ENCODE measurements at places on chromosomes 1 and 21. TPM values are rescaled to one million over a fixed set of nuclear protein-coding genes. Genes with fewer than 3 reads are reported as not detected.

- no peaks in the 10 kb centered on the region for H3K36me3 ChIP-seq
- DNase-seq, result no peak
- H3K27me3 ChIP-seq, result no peaks in the 10 kb centered on the region
These were observed 649 bp downstream of the PTPN7 start for GRCh38 chr1:202159534-202160371.

GRCh38 chr1:19645411-19646251 lies 1.5 kb downstream of the NBL1 start:
- peaks cover 43% of the 10 kb centered on the region for H3K27me3 ChIP-seq
- peak overlapping the region; percentile 91 for H3K4me3 ChIP-seq
- H3K27ac ChIP-seq, result peak overlapping the region; percentile 50
- H3K36me3 ChIP-seq, result no peaks in the 10 kb centered on the region
- H3K4me1 ChIP-seq, result peaks cover 4% of the 10 kb centered on the region

GRCh38 chr1:77413541-77414335 lies 131.9 kb downstream of the AK5 start:
- no peak for DNase-seq
- peaks cover 16% of the 10 kb centered on the region for H3K4me1 ChIP-seq
- H3K4me3 ChIP-seq, result no peak overlapping the region
- H3K27me3 ChIP-seq, result no peaks in the 10 kb centered on the region
- H3K36me3 ChIP-seq, result peaks cover 2% of the 10 kb centered on the region

DNA sequence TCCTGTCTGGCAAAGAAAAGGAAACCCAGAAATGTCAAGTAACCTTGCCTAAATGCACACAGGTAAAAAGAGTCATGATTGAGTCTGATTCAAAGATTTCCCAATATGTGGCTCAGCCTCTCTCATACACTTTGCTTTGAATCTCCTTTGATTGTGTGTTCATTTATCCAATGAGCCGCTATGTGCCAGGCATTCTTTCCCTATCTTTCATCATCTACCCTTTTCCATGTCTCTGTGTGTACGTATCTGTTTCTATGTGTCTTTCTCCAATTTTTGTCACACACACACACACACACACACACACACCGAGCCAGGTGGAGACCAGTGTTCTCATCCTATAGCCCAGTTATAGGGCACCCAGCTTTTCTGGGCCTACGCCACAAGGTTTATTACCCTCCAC lies 35.7 kb upstream of the BCL9 start:
- H3K27ac ChIP-seq, result no peak overlapping the region
- no peak for DNase-seq
- peaks cover 16% of the 10 kb centered on the region for H3K4me1 ChIP-seq
- H3K27me3 ChIP-seq, result no peaks in the 10 kb centered on the region
- H3K4me3 ChIP-seq, result no peak overlapping the region

DNA sequence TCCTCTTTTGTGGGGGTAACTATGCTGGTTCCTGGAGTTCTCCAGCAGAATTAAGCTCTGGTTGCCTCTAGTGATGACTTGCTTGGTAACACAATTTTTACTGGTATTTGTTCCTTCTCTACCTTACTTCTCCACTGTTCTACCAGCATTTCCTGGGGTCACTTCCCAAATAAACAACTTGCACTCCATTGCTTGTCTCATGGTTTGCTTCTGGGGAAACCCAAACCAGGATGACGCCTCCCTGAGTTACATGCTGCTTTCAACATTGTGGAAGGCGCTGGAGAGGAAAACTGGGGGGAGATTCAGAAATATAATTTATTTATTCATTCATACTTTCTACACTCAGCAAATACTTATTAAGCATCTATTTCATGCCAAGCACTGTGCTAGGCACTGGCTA lies 55.3 kb upstream of the AK4 start:
- no peak for DNase-seq
- H3K27ac ChIP-seq, result no peak overlapping the region
- peaks cover 10% of the 10 kb centered on the region for H3K27me3 ChIP-seq
- H3K4me1 ChIP-seq, result peaks cover 7% of the 10 kb centered on the region
- H3K4me3 ChIP-seq, result no peak overlapping the region
- H3K36me3 ChIP-seq, result peaks cover 2% of the 10 kb centered on the region

AADACL3 gene
- not detected for total RNA-seq

GRCh38 chr1:39666772-39667171 lies 5.1 kb downstream of the NT5C1A start:
- H3K27me3 ChIP-seq, result peaks cover 83% of the 10 kb centered on the region
- no peak overlapping the region for H3K4me3 ChIP-seq
- no peak overlapping the region for H3K27ac ChIP-seq
- no peaks in the 10 kb centered on the region for H3K36me3 ChIP-seq
- H3K4me1 ChIP-seq, result no peaks in the 10 kb centered on the region
- DNase-seq, result no peak

SELL gene
- 1.4 TPM for total RNA-seq

- peaks cover 5% of the 10 kb centered on the region for H3K36me3 ChIP-seq
- H3K4me1 ChIP-seq, result peaks cover 11% of the 10 kb centered on the region
- no peaks in the 10 kb centered on the region for H3K27me3 ChIP-seq
These were observed 424 bp upstream of the NECAP2 start for GRCh38 chr1:16440131-16440469.

DNA sequence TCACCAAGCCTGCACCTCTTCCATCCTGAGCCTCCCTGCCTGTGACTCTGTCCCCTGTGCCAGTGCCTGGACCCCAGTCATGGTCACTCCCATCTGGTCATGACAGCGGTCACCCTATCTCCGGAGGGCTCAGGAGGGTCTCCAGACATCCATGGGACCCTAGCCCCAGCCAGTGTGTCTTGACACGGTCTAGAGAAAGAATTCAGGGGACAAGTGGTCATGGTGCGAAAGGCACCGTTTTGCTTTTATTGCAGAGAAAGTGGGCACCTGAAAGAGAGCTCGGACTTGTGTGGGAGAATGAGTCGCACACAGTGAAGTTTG lies 4.7 kb upstream of the RIPK4 start:
- no peaks in the 10 kb centered on the region for H3K36me3 ChIP-seq
- peaks cover 40% of the 10 kb centered on the region for H3K4me1 ChIP-seq
- peaks cover 60% of the 10 kb centered on the region for H3K27me3 ChIP-seq
- H3K4me3 ChIP-seq, result no peak overlapping the region

- peaks cover 31% of the 10 kb centered on the region for H3K27me3 ChIP-seq
- no peak overlapping the region for H3K27ac ChIP-seq
- no peak for DNase-seq
- no peak overlapping the region for H3K4me3 ChIP-seq
These were observed 6.5 kb upstream of the HTR6 start for GRCh38 chr1:19658186-19658585.

GLMP gene
- 63.2 TPM for total RNA-seq

- no peaks in the 10 kb centered on the region for H3K27me3 ChIP-seq
- no peak for DNase-seq
- peaks cover 36% of the 10 kb centered on the region for H3K36me3 ChIP-seq
- no peak overlapping the region for H3K27ac ChIP-seq
These were observed 33.0 kb downstream of the ZNF496 start for GRCh38 chr1:247298701-247299100.

GRCh38 chr1:56451491-56451890 lies 127.9 kb downstream of the PLPP3 start:
- H3K4me1 ChIP-seq, result peaks cover 44% of the 10 kb centered on the region
- H3K4me3 ChIP-seq, result no peak overlapping the region
- no peaks in the 10 kb centered on the region for H3K36me3 ChIP-seq
- no peaks in the 10 kb centered on the region for H3K27me3 ChIP-seq
- DNase-seq, result no peak
- H3K27ac ChIP-seq, result peak overlapping the region; percentile 6

DNA sequence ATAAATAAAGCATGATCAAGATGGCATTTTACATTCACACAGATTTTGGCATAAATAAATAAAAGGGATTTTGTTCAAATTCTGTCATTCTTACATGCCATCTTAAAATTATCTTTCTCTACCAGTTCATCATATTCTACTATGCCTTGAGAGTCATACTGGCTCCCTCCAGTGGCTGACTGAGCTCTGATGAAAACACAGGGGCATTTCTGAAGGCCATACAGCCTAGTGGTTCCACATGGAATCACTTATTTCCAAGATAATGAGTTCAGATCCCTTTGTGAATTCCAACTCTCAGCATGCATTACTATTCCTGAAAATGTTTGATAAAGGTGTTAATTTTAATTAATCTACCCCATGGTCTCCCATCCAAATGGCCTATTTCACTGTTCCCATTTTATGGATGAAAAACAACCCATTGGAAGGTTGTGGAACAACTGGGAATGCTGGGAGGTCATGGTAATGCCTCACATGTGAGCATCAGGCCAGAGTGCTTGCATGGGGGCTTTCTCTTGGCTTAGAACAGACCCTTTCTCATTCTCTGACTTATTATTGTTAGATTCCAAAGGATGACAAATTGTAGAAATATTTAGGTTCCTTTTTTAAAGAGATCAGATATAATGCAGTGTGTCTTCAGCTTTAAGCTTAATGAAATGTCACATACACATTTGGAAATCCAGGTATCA lies 622.4 kb upstream of the PKN2 start:
- H3K27ac ChIP-seq, result no peak overlapping the region
- H3K4me1 ChIP-seq, result peaks cover 30% of the 10 kb centered on the region
- H3K27me3 ChIP-seq, result no peaks in the 10 kb centered on the region
- peak; percentile 35 for DNase-seq

GRCh38 chr21:28336314-28336713 lies 656.4 kb downstream of the LTN1 start:
- peaks cover 3% of the 10 kb centered on the region for H3K36me3 ChIP-seq
- DNase-seq, result no peak
- H3K27me3 ChIP-seq, result no peaks in the 10 kb centered on the region
- H3K4me3 ChIP-seq, result no peak overlapping the region
- peaks cover 62% of the 10 kb centered on the region for H3K4me1 ChIP-seq

GRCh38 chr1:64033667-64034220 lies 169.7 kb upstream of the UBE2U start:
- H3K36me3 ChIP-seq, result peaks cover 30% of the 10 kb centered on the region
- no peaks in the 10 kb centered on the region for H3K27me3 ChIP-seq
- H3K27ac ChIP-seq, result peak overlapping the region; percentile 69
- H3K4me3 ChIP-seq, result no peak overlapping the region
- no peak for DNase-seq

SYDE2 gene
- total RNA-seq, result 42.4 TPM

- no peak for DNase-seq
- H3K36me3 ChIP-seq, result peaks cover 3% of the 10 kb centered on the region
- H3K27me3 ChIP-seq, result peaks cover 1% of the 10 kb centered on the region
- no peak overlapping the region for H3K4me3 ChIP-seq
- peaks cover 3% of the 10 kb centered on the region for H3K4me1 ChIP-seq
These were observed 34.0 kb upstream of the CTPS1 start for GRCh38 chr1:40945491-40945973.

- peaks cover 3% of the 10 kb centered on the region for H3K27me3 ChIP-seq
- no peak for DNase-seq
- no peak overlapping the region for H3K4me3 ChIP-seq
- no peak overlapping the region for H3K27ac ChIP-seq
- H3K36me3 ChIP-seq, result no peaks in the 10 kb centered on the region
- peaks cover 12% of the 10 kb centered on the region for H3K4me1 ChIP-seq
These were observed 25.7 kb downstream of the SPOCD1 start for GRCh38 chr1:31790140-31790539.

TDRD5 gene
- not detected for total RNA-seq

GRCh38 chr1:1308756-1309250 lies 406 bp downstream of the PUSL1 start:
- peaks cover 2% of the 10 kb centered on the region for H3K36me3 ChIP-seq
- no peak for DNase-seq
- no peak overlapping the region for H3K27ac ChIP-seq
- no peaks in the 10 kb centered on the region for H3K27me3 ChIP-seq
- peaks cover 26% of the 10 kb centered on the region for H3K4me1 ChIP-seq

GRCh38 chr1:214446772-214447556 lies 104.4 kb downstream of the PTPN14 start:
- DNase-seq, result no peak
- H3K27me3 ChIP-seq, result no peaks in the 10 kb centered on the region
- H3K27ac ChIP-seq, result peak overlapping the region; percentile 93
- peaks cover 55% of the 10 kb centered on the region for H3K4me1 ChIP-seq
- no peak overlapping the region for H3K4me3 ChIP-seq

Measured in mesothelial cell of epicardium (in vitro differentiated cells).